ENCODE measurements at places on chromosomes 4 and X. TPM values are rescaled to one million over a fixed set of nuclear protein-coding genes. Genes with fewer than 3 reads are reported as not detected.

ZNF41 gene
- 8.1 TPM for total RNA-seq

LONRF3 gene
- total RNA-seq: 23.0 TPM

PAGE2 gene
- not detected for total RNA-seq

AFP gene
- total RNA-seq: 0.73 TPM

TLR1 gene
- total RNA-seq: 13.4 TPM

TMPRSS11B gene
- total RNA-seq: not detected

FRG2 gene
- total RNA-seq: not detected

PDE5A gene
- total RNA-seq: 26.7 TPM

MPP1 gene
- total RNA-seq: 125 TPM

GYPB gene
- total RNA-seq: not detected

TFE3 gene
- total RNA-seq: 63.5 TPM

CCSER1 gene
- total RNA-seq: 9.0 TPM

S100P gene
- 85.0 TPM for total RNA-seq

PAK3 gene
- total RNA-seq: 2.1 TPM

GUCY1A1 gene
- 92.7 TPM for total RNA-seq

CENPI gene
- 5.2 TPM for total RNA-seq

TMEM150C gene
- total RNA-seq: 5.1 TPM

NIPAL1 gene
- 1.6 TPM for total RNA-seq

CENPVL2 gene
- not detected for total RNA-seq

TCP11X1 gene
- not detected for total RNA-seq

ZNF330 gene
- total RNA-seq: 39.3 TPM

All from left lung (tissue), 14 donors.